Cardiac septum (tissue), 1 donor: ENCODE measurements at places on chromosomes 12 and 14.

DNA sequence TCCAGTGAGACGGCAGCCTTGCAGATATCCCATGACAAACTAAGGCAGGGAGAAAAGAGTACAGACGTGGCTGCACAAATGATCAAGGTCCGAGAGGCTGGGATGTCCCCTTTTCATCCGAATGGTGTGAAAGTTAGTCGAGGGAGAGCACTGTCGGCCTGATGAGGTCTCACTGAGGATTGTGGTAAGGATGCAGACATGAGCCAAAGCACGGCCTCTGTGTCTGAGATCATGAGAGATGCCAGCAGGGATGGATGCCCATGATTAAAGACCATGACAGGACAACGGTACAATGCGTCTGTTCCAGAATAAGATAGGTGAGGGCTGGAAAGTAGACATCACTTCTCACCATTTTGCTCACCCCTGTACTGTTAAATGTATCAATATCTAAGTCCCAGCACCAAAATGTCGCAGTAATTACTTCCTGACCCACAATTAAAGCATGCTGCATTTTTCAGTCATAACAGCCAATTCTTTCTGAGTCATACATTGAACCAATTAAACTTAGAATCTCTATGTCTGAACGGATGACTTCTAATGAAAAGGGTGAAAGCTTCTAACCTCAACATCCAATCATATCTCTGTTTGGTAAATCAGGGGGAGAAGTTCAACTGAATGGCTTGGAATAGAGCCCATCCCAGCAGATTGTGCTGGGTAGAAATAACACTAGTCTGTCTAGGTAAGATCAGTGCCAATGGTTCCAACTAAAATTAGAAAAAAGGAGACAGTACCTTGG lies 249.6 kb upstream of the SOX5 start:
- no peak for DNase-seq

GRCh38 chr14:57038689-57039088 lies 228.4 kb upstream of the OTX2 start:
- no peak for DNase-seq

DNA sequence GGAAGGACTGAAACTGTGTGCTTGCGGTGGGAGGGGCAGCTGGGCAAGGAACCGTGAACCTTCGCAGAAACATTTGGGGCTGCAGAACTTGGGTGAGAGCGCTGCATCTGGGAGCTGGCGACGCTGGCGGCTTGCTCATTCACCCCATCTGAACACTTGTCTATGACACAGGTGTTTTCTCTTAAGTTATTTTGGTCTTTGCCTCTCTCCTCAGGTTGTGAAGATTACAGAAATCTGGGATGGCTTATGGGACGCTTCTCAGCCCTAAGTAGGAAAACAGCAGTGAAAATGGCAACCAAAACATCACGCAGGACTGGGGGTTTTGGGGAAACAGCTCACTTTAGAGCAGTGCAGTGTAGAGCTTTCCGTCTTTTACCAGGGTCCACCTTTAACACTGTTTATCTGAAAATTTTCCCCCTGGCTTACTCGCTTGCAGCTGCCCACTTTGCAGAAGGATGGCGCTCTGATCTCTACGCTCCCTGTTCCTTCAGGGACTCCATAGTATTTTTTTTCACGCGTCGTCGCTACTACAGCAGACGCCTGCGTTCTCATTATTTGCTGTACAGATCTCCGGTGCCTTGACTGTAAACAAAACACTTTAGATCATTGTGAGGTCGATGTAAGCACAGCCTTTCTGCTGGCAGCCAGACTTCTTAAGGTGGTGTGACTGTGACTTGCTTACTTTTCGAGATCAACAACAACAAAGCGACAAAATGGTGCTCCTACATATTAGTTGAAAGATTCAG lies 2.7 kb upstream of the CDKN1B start:
- no peak for DNase-seq

DNA sequence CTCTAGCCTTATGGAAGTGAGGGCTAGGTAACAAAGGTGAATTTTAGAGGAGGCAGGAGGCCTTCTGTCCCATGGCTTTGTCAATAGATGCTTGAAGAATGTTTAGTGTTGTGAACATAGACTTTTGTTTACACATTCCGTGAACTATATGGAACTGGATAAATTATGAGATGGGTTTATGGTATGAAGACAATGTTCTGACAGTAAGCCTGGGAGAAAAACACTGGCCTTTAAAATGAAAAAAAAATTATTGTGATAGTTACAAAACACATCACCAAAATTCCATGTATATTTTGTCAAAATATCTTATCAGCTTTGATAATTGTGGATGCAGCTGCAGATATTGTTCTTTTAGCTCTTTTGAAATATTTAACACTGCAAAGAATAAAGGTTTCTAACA lies 251.5 kb upstream of the DCN start:
- no peak for DNase-seq

- DNase-seq = no peak
Observed at GRCh38 chr14:32449648-32450047, 120.5 kb downstream of the AKAP6 start.

- no peak for DNase-seq
Observed at GRCh38 chr14:21846227-21846885, 172.7 kb upstream of the OR4E1 start.
